ENCODE measurements at places on chromosomes 5 and 9.

DNA sequence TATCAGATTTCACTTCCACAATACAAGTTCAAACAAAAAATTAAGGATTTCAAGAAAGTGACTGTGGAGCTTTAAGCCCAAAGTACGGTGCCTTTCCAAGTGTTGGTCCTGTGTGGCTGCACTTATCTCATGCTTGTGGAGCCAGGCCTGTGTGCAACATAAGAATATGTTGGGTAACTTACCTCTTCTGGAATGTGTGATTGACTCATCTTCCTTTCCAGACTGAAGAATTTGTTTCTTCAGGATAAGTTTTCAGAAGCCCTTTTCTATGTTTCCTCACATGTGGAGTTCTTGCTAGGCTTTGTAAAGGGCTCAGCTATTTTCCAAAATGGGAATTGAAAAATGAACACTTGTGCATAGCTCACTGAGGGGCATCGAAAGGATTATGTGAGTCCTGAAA, 485.1 kb upstream of the PAPPA start:
- no peak for DNase-seq

- DNase-seq, result no peak
Observed at GRCh38 chr5:149485655-149486615, 65.3 kb downstream of the CSNK1A1 start.

GRCh38 chr5:134975078-134975715, 7.5 kb downstream of the CATSPER3 start:
- DNase-seq, result no peak

GRCh38 chr5:103587185-103587748, 24.7 kb upstream of the NUDT12 start:
- DNase-seq, result no peak

GRCh38 chr5:37212096-37212495, 37.1 kb downstream of the CPLANE1 start:
- no peak for DNase-seq

DNA sequence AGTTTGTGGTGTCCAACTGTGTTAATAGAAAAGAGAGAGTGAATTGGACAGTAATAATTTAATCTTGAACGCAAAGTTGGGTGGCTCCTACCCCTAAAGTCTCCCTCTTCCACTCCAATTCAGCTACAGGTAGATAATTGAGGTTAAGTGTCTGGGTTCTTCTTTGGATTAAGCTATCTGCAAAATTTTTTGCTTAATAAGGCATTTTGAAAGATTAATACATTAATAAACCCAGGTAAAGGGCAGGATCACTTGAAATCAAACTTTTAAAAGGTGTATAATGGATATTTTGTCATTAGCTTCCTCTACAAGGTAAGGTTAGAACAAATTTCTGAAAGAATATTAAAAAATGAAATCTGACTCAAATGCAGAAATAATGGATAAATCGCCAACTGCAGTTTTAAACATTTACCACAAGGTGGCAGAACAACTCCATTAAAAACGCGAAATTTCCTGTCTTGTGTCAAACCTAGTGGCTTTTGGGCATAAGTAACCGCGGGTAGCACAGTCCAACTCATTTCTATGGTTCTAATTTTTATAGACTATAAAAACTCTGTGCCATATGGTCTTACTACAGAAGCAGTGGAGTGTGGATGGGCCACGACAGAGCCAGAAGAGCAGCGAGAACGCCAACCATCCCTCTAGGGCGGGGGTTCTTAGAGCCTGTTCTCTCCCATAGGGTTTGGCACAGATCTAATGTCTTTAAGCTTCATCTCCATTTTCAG, 276.5 kb downstream of the ARHGEF28 start:
- no peak for DNase-seq

GRCh38 chr5:35685161-35685560, 67.5 kb downstream of the SPEF2 start:
- no peak for DNase-seq

DNA sequence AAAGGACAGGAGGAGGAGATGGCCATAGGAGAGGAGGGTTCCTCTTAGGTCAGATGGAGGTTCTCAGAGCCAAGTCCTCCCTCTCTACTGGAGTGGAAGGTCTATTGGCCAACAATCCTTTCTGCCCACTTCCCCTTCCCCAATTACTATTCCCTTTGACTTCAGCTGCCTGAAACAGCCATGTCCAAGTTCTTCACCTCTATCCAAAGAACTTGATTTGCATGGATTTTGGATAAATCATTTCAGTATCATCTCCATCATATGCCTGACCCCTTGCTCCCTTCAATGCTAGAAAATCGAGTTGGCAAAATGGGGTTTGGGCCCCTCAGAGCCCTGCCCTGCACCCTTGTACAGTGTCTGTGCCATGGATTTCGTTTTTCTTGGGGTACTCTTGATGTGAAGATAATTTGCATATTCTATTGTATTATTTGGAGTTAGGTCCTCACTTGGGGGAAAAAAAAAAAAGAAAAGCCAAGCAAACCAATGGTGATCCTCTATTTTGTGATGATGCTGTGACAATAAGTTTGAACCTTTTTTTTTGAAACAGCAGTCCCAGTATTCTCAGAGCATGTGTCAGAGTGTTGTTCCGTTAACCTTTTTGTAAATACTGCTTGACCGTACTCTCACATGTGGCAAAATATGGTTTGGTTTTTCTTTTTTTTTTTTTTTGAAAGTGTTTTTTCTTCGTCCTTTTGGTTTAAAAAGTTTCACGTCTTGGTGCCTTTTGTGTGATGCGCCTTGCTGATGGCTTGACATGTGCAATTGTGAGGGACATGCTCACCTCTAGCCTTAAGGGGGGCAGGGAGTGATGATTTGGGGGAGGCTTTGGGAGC, 3.1 kb downstream of the EGR1 start:
- DNase-seq, result peak; percentile 60

GRCh38 chr9:36868586-36869282, 165.3 kb downstream of the PAX5 start:
- DNase-seq, result no peak

DNA sequence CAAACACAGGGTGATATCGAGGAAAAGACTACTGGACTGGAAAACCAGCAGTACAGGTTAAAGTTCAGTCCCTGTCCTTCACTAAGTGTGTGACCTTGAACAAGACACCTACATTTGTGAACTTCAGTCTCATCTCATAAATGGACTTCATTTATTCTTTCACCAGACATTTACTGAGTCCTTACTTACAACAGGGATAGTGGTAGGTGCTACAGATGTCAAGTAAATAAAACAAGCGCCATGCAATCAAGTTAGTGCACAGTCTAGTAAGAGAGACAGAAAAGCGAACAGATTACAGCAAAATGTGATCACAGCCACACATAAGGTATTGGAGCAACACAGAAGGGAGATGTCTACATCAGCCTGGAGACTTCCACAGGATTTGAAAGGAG, 413.2 kb downstream of the ACTL7B start:
- DNase-seq, result no peak

DNA sequence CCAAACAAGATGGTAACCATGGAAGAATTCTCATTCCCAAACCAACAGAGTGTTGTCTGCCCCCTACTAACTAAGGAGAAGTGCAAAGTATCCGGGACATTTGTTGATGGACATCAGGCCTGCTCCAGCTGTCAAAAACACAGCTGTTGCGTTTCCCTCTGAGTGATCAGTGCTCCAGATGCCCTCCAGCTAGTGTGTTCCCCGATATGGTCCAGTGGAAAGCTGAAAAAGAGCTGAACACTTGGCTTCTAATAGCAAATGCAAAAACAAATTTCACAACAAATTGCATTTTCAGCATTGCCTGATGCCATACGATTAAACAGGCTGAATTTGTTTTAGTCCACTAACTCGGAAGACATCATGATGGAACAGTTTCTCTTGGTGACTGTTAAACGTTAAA, 1398.7 kb downstream of the PTPRD start:
- no peak for DNase-seq

DNA sequence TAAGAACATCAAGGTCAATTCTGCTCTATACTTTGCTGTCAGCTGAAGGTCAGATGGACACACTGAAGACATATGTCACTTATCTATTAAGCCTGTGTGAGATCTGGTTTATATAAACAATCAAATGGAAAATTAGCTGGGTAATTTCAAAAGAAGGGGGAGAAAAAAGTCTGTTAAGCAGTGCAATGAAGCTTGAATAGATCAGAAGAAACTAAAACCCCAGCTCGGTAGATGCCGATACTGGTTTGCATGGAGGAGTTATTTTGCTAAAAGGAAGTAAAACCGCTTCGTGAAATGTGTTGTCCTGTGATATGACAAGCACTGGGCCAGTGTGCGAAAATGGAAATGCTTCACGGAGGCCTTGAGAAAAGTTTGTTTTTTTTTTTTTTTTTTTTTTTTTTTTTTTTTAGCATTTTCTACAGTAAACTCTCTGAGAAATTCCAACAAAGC, 148.8 kb downstream of the MEF2C start:
- DNase-seq, result no peak

DNA sequence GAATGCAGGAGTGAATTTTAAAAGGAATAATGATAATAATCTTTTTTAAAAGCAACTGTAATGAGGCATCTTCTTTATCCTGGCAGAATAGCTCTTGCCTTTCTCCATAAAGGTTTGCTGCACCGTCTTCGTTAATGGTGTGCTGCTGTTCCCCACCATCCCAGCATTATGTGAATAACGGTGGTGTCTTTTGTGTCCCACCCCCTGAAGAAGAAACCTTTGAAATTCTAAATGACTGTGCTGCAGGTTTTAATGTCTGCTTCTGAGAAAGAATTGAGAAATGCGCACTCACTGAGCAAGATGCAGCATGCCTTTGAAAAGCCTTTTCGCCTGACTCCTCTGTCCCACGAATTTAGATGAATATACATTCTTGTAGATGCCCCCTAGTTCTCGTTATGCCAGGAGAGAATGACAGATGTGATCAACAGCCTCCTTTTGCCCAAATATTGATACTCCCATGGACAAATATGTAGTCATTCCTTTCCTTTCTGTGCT, 246.1 kb upstream of the ZNF462 start:
- no peak for DNase-seq

- no peak for DNase-seq
Observed at GRCh38 chr9:123656565-123656964, 273.4 kb downstream of the DENND1A start.

- no peak for DNase-seq
Observed at GRCh38 chr9:131333771-131334628, 44.5 kb downstream of the PLPP7 start.

- DNase-seq, result no peak
Observed at GRCh38 chr5:1405121-1405520, 40.1 kb downstream of the SLC6A3 start.

DNA sequence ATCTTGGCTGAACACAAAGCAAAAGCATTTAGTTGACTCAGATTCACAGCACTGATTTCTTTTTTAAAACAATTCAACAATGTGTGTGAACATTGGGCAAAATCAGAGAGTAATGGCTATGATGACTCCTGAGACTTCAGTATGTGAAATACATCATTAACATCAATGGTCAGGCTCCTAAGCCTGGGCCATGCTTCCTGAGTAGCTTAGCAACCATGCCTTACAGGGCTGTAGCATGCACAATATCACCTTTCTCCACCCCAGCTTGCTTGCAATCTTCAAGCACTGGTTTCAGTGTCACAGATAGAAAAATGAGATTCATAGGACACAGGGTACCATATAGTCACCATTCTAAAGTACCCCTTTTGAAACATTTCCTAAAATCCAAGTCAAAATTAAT, 41.3 kb downstream of the MACROH2A1 start:
- DNase-seq, result no peak

- DNase-seq, result no peak
Observed at GRCh38 chr9:118761016-118761790, 608.0 kb downstream of the BRINP1 start.

GRCh38 chr5:174622067-174622466, 102.3 kb upstream of the MSX2 start:
- no peak for DNase-seq

- peak; percentile 48 for DNase-seq
Observed at GRCh38 chr5:177607452-177608192, 7.7 kb downstream of the B4GALT7 start.

GRCh38 chr9:4639420-4639819, 22.7 kb upstream of the PLPP6 start:
- no peak for DNase-seq

- DNase-seq, result no peak
Observed at GRCh38 chr5:24480952-24481351, 163.8 kb downstream of the CDH10 start.

GRCh38 chr5:179679014-179679674, 1.7 kb downstream of the CBY3 start:
- DNase-seq, result peak; percentile 42

DNA sequence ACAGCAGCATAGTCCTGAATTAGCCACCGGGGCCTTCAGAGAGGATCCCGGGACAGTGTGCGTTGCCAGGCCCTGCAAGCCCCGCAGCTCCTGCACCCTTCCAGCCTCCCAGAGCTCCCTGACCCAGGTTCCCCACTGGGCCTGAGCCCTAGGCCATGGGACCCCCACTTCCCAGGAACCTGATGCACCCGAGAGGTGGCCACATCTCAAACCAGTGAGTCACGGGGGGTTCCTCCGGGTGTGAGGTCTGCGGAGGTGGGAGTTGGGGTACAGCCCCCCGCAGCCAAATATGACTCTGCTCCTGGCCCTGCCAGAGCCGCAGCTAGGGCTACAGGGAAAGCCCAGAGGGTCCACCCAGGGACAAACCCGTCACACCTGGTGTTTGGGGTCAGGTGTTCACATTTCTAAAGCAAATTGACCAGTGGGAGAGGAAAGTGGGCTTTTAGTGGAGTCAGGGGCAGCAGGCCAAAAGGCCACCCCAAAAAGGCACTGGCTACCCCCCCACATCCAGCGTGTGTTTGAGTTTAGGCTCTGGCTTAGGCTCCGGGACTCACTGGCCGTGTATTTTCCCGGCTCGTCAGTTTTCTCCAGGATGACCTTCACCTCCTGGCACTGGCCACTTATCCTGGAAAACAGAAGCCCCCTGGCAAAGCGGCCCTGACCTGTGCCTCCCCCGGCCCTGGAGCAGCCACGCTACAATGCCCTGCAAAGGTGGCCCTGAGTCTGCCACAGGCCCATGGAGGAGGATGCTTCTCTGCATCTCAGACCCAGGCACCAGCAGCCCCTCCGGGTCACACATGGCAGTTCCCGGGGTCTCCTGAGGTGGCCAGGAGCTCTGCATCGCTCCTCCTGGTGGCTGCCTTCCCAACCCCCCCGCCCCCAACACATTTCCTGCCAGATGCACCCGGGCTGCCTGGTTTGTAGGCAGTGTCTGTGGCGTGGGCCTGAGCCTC, 17.4 kb upstream of the OBP2B start:
- no peak for DNase-seq

GRCh38 chr5:124843596-124843899, 97.1 kb upstream of the ZNF608 start:
- DNase-seq, result no peak

- no peak for DNase-seq
Observed at GRCh38 chr9:16030528-16031185, 477.8 kb downstream of the CCDC171 start.

DNA sequence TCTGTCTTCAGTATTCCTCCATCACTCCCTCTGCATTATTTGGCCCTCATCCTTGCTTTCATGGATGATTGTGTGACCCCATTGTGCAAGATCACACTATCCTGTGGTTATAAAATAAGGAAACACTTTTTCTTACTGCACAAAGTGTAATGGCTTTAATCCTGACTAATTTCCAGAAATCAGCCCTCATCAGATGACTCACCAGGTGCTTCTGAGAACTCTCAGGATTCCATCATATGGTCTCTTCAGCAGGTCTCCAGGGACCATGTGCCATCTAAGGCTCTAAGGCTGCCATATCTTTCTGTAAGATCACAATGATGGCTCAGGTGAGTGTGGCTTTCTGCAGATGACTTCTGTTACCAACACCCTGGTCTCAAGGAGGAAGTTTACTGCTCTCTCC, 27.3 kb upstream of the FER start:
- DNase-seq, result no peak

- no peak for DNase-seq
Observed at GRCh38 chr5:91418158-91418557, 35.0 kb upstream of the ARRDC3 start.

Measured in activated CD4-positive, alpha-beta T cell treated with anti-CD3 and anti-CD28 coated beads for 1 hour (primary cell).